IMR-90 (cell line): ENCODE measurements at places on chromosomes 2 and 18. TPM values are rescaled to one million over a fixed set of nuclear protein-coding genes. Genes with fewer than 3 reads are reported as not detected.

RAMP1 gene
- 15.8 and 19.2 TPM in 2 replicates for total RNA-seq

INPP5D gene
- total RNA-seq = under 0.01 and 0.18 TPM in 2 replicates

CDKL4 gene
- 0.28 TPM in 1 of 2 replicates, not detected in the other for total RNA-seq

ST8SIA3 gene
- total RNA-seq = not detected in 2 replicates

CHN1 gene
- total RNA-seq = 54.4 and 58.4 TPM in 2 replicates

OTOS gene
- total RNA-seq = not detected in 2 replicates

ARHGAP15 gene
- total RNA-seq = not detected in 2 replicates

ASXL3 gene
- under 0.01 and 0.54 TPM in 2 replicates for total RNA-seq
